ENCODE measurements at places on chromosomes 12 and 14.

DNA sequence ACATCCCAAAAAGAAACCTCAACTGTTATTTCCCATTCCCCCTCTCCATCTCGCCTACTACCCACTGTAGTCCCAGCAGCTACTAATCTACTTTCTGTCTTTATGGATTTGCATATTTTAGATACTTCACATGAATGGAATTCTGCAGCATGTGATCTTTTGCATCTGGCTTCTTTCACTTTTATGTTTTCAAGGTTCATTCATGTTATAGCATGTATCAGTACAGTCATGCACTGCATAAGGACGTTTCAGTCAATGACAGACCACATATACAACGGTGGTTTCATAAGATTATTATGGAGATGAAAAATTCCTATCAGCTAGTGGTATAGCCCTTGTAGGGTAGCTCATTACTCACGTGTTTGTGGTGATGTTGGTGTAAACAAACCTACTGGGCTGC is 24.5 kb downstream of the PCNX4 start:
- DNase-seq = no peak

DNA sequence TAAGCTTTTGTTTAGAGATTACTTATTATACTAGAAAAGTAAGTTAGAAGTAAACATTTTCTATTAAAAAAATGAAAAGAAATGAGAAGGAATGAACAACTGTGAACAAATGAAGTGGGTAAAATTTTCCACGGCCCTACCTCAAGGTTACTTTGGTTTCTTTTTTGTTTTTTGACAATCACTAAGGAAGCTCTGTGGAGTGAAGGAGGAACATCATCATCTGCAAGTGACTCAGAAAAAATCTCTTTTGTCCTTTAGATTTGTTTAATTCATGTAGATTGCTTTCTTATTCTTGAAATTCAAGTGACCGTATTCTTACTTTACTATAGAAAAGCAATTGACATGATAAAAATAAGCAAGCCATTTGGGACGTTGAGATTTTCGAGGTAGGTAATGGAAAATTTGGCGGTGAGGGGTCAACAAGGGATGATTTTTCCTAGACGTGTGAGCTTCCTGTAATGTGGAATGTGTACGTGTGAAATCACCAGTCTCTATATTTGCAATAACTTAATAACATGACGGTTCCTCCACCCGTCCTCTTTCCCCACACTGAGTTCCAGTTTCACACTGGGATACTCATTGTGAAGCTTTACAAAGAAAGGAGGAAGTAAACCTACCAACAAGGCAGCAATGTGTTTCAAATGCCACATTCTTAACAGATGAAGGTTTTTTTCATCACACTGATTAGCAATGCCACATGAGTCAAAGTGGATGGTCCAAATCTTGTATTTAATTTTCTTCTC is 62.3 kb upstream of the EGLN3 start:
- DNase-seq = no peak

DNA sequence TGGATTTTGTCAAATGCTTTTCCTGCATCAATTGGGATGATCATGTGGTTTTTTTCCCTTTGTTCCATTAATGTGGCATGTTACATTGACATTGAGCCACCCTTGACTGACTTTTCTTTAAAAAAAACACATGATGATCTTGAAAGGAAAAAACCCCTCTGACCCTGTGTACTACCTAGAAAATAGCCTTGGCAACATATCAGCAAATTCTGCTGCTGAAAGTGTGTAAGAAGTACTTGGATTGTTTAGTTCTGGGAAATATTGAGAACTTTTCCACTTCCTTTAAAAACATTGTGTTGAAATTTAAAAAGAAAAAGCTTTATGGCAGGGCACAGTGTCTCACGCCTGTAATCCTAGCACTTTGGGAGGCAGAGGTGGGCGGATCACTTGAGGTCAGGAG is 20.7 kb downstream of the ACACB start:
- no peak for DNase-seq

DNA sequence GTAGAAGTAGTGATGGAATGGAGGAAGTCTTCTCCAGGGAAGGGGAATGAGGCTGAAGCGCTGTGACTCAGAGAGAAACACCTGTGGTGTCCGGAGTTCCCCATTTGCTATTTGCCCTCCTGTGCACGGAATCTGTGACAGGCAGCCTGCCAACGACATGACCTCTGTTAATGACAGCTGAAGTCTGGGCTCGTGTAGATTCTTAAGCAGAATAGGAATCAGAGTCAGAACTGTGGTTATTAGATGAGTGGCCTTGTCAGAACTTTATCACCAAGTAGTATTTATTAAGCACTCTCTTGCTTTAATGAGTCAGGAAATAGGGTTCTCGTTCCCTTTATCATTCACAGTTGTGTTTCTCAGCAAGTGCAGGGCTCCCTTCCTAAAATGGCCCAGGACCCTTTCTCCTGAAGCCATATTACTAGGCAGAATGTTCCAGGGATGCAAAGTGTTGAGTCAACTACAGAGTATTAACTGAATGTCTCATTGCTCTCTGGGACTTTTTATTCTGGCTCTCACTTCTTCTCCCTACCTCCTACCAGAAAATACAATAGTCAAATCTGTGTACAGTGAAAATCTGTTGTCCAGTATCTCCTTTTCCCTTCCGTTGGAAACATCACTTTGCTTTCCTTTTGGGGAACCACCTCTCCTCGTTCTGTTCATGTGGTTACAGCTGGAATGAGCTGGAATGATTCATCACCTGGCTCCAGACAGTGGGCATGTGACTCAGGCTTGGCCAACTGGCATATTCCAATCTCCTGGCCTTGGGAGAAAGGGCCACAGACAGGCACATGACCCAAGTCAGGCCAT is 77.8 kb upstream of the MAX start:
- DNase-seq = no peak

DNA sequence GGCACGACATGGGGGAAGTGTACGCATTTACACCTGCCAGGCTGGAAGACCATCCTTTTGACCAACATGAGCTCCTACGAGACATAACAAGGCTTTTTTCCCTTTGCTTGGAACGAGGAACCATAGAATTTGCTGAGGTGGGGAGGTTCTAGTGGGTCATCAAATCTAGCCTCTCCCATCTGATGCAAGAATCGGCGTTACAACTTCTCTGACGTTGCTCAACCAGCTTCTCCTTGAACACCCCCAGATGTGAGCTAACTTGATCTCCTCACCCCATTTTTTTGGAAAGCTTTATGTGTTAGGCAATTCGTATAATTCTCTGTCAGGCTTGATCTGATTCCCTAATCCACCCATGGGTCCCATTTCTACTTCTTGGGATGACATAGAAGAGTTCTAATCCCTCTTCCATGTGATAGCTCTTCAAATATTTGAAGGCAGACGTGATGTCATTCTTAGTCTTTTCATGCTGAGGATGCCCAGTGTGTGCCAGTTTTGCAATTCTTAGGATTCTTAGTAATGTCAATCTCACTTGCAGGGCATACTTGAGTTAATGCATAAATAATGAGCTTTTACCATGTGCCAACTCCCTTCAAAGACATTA is 163.6 kb upstream of the PARP11 start:
- no peak for DNase-seq

DNA sequence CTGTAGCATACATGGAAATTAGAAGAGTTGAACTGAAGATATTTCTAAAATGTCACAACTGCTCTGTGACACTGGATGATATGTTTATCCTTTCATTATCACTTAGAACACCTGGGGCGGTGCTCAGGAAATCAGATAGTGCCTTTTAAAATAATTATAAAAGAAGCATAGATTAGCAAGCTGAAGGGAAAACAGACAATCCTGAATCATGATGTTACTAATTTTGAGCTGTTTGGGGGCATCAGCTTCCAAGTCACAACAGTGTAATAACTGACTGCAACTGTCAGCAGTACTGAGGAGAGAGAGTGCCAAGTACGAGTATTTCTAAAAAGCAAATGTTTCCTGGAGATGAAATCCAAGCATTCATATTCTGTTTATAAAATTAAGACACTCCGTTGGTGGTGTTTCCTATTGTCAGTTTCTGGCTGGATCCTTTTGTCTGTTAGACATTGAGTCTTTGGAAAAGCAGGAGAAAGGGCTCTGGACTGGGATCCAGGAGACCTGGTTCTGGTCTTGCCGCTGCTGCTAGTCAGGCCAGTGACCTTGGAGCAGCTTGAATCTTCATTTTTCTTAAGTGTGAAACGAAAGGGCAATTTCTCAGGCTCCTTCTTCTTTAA is 380.1 kb downstream of the EGLN3 start:
- no peak for DNase-seq

GRCh38 chr12:51622564-51622963 is 31.5 kb downstream of the SCN8A start:
- DNase-seq = no peak

- peak; percentile 93 for DNase-seq
Observed at GRCh38 chr12:106139422-106140171, 843 bp upstream of the NUAK1 start.
